Right kidney (tissue), 9 donors: ENCODE measurements at places on chromosomes 4 and X.
A peak's percentile ranks its signal among the peaks of the same experiment; 100 is the strongest.

DNA sequence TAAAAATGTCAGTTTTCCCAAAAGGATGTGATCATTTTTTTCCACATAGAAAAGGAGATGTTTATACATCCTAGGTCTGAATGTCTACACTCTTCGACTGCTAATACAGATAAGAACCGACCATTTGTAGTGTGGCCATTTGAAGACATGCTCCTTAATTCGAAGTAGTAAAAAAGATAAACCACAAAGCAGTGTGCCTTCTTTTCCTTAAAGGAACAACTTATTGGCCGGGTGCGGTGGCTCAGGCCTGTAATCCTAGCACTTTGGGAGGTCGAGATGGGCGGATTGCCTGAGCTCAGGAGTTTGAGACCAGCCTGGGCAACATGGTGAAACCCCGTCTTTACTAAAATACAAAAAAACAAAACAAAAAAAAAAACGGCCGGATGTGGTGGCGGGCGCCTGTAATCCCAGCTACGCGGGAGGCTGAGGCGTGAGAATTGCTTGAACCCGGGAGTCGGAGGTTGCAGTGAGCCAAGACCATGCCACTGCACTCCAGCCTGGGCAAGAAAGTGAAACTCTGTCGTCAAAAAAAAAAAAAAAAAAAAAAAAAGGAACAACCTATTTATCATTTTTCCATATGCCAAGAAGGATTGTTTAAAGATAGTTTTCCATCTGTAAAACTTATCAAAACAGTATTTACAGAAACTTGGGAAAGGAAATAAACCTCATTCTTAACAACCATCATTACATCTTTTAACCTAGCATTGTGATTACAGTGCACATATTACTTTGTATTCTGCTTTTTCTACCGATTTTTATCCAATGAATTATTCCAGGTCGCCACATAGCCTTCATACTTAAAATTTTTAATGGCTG lies 2.6 kb downstream of the INTS6L start:
- DNase-seq: no peak

- DNase-seq: no peak
These were observed 99.8 kb downstream of the TRAPPC11 start for GRCh38 chr4:183758758-183759447.

DNA sequence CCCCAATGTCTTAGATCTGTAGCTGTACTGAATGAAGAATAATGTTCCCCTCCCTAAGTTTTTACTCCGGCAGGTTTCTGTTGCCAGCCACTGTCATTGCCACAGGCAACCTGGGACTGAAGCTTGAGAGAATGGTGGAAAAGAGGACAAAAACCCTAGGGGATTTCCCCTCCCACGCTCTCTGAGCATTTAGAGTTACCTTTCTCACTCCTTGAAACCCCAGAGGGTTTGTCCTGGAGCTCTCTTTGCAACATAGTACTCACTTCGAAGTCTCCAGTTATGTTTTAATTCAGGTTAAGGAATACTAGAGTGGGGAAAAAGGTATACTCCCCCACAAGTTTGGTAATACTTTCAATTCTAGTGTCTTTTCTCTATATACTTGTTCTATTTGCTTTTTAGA lies 31.5 kb downstream of the F8 start:
- no peak for DNase-seq

GRCh38 chrX:132045456-132045855 lies 22.4 kb downstream of the STK26 start:
- no peak for DNase-seq

DNA sequence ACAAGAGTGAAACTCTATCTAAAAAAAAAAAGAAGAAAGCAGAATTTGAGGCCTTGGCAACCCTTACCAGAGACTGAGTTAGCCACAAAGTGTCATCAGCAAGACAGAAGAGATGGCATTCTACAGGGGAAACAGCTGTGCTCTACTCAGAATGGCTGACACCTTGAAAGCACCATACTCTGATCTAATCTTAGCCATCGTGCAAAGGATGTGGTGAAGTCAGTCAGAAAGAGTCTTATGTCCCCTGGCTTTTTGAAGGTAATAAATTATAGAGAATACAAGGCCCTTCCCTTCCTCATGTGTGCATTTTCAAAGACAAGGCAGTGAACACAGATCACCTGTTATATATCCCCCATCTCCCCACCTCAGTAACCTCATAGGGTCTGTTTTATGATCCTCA lies 13.2 kb downstream of the CLNK start:
- DNase-seq: no peak

- DNase-seq: no peak
These were observed 297.5 kb downstream of the STPG2 start for GRCh38 chr4:97845758-97846157.

DNA sequence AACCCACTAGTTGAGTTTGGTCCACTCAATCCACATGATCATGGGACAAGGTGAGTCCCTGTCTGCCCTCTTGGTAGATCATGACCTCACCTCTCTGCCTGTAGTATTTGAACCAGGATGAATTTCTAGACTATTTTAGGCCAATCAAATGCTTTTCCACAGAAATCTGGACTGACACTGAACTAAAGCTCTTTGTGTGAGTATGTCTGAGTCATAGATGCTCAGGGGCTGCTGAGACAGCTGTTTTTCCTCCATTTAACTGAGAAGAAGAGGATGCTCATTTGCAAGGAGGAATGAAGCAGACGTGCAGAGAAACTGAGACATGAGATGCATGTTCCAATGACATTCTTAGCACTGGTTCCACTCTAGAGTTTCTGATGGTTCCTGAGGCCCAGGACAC lies 77.3 kb upstream of the TMEM47 start:
- DNase-seq: no peak

- DNase-seq: no peak
These were observed 417.4 kb downstream of the PACRGL start for GRCh38 chr4:21117541-21118180.

DNA sequence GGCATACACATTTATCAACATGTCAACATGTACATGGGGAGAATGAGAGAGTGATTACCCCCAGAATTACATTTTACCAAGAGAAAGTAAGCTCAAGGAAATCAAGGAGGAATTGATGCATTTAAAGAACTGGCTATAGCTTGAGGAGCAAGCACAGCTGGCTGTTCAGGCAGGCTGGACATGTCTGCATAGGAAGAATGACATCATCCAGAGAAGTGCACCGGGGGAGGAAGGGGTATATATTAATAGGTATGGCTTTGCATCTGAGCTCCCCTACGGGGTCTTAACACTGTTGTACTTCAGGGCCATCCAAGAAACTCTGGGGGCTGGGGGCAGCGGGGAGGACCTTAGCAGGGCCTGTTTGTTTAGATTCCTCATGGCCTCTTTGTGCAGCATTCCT lies 222.4 kb upstream of the VCX start:
- DNase-seq: peak; percentile 1

GRCh38 chr4:17232566-17233253 lies 279.2 kb downstream of the QDPR start:
- DNase-seq: no peak

DNA sequence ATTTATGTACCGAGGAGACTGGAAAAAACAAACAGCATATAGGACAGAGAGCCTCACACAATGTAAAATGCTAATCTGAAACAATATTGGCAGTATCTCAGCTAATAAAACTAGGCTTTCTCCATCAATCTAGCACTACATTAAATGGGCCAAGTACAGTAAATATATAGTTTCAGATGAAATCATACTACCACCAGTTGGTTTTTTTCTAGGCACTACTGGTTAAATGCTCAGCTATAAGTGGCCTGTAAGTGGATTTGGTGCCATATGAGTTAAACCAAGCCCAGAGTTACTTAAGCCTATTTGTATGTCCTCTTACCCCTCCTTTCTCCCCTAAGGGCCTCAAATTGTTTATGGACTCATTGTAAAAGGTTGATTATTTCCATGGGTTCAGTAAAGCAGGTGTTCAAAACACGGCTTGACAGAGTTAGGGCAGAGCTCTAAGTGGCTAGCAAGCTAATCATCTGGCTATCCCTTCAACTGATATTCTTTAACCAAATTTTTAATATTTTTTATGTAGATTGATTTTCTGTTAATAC lies 57.5 kb downstream of the FAM13A start:
- DNase-seq: no peak

GRCh38 chrX:19576742-19577141 lies 61.4 kb upstream of the MAP3K15 start:
- no peak for DNase-seq

- no peak for DNase-seq
These were observed at the start of gene SLC38A5 for GRCh38 chrX:48470110-48470832. TSS of gene SLC38A5 (minus strand) at chrX:48470260. CDS start at chrX:48467924, 2,336 bp downstream.

- DNase-seq: no peak
These were observed 66.7 kb upstream of the DHX15 start for GRCh38 chr4:24650849-24651640.

DNA sequence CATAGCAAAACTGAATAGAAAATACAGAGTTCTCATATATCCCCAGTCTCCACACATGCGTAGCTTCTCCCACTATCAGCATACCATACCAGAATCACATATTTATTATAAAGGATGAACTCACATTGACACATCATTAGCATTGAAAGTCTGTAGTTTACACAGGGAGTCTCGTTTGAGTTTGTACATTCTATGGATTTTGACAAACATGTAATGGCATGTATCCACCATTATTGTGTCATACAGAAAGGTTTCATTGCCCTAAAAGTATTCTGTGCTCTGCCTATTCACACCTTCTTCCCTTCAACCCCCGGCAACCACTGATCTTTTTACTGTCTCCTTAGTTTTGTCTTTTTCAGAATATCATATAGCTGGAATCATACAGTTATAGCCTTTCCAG lies 562.4 kb downstream of the KCTD8 start:
- no peak for DNase-seq

DNA sequence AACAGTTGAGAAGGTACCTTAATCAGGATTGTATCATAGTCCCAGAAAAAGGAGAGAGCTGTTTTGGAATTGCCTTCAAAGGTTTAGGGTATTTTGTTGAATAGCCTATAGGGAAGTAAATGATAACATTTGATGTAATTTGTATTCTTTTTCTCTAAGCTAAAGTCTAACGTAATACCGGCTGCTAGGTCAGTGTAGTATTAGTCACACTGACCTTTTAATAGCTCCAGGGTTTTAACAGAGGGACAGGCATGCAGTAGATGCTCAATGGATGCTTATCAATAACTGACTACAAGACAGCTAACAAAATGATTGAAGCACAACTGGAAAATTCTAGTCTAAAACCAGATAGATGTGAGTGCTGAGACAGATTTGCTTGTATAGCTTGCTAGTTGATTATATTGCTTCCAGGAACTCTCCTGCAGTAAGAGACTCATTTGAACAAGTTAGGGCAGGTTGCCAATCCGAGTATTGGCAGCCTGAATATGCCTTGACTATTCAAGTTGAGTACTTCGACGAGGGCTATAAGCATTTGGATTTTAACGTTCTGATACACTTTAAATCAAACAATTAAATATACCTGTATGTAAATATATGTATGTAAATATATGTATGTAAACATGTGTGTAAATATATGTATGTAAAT lies 16.5 kb upstream of the PNPLA4 start:
- no peak for DNase-seq
